ENCODE measurements at places on chromosomes 7 and 10. TPM values are rescaled to one million over a fixed set of nuclear protein-coding genes. Genes with fewer than 3 reads are reported as not detected.

DNA sequence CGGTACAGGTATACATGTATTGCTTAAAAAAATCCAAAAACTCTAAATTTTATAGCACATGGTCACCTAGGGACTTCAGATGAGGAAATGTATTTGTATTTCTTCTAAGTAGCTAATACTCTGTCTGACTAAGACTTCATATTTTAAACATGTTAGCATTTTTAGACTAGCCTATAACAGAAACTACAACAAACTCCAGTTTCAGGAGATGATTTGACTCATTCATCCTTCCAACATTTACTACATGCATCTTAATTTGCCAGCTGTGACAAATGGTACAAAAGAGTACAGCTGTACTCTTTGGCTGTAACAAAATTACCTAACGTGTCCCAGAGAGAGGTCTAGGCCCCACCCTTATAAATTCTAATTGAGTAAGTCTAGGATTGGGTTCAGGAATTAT is 22.2 kb downstream of the TMEM209 start:
- no peak overlapping the region for H3K27ac ChIP-seq
- H3K4me1 ChIP-seq, result no peaks in the 10 kb centered on the region
- peaks cover 19% of the 10 kb centered on the region for H3K36me3 ChIP-seq
- DNase-seq, result no peak
- no peaks in the 10 kb centered on the region for H3K27me3 ChIP-seq
- H3K4me3 ChIP-seq, result no peak overlapping the region

GRCh38 chr7:100602889-100603725 is 944 bp downstream of the PCOLCE start:
- no peaks in the 10 kb centered on the region for H3K36me3 ChIP-seq
- no peaks in the 10 kb centered on the region for H3K27me3 ChIP-seq
- H3K4me1 ChIP-seq, result peaks cover 20% of the 10 kb centered on the region

DNA sequence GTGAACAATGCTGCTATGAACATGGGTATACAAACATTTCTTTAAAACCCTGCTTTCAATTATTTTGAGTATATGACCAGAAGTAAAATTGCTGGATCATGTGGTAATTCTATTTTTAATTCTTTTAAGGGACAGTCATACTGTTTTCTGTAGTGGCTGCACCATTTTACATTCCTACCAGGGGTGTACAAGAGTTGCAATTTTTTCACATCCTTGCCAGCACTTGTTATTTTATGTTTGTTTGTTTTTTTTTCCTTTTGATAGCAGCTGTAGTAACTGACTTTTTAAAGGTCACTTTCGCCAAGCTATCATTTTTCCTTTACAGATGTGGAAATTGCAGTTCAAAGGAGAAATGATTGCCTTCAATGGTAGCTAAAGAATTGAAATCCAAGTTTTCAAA is 99.5 kb downstream of the GPR85 start:
- peaks cover 12% of the 10 kb centered on the region for H3K4me1 ChIP-seq
- H3K27me3 ChIP-seq, result no peaks in the 10 kb centered on the region
- no peak overlapping the region for H3K4me3 ChIP-seq
- DNase-seq, result no peak
- H3K36me3 ChIP-seq, result no peaks in the 10 kb centered on the region

DDC gene
- 57.1 TPM for polyA plus RNA-seq

DNA sequence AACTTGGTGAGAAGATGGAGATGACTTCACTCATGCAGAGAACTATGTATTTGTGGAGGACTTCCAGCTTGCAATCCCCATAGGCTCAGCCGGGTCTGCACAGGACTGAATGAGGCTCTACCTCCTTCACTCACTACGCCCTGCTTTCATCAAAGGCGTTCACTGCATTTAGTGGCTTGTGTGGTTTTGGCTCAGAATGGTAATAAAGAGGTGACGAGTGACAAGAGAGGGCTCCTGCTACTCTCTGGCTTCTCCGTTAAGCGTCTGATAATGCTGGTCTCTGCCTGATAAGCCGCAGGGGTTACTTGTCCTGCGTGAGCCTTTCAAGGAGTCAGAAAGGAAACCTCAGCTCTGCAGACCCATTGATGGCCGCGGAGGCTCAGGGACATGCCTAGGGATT is 343.4 kb downstream of the PRPF18 start:
- H3K4me1 ChIP-seq, result peaks cover 9% of the 10 kb centered on the region
- no peaks in the 10 kb centered on the region for H3K36me3 ChIP-seq
- H3K27ac ChIP-seq, result no peak overlapping the region
- H3K4me3 ChIP-seq, result no peak overlapping the region

- no peaks in the 10 kb centered on the region for H3K4me1 ChIP-seq
- H3K27me3 ChIP-seq, result no peaks in the 10 kb centered on the region
- H3K4me3 ChIP-seq, result no peak overlapping the region
- DNase-seq, result no peak
These were observed 38.1 kb upstream of the CCDC6 start for GRCh38 chr10:59944339-59944935.

DNA sequence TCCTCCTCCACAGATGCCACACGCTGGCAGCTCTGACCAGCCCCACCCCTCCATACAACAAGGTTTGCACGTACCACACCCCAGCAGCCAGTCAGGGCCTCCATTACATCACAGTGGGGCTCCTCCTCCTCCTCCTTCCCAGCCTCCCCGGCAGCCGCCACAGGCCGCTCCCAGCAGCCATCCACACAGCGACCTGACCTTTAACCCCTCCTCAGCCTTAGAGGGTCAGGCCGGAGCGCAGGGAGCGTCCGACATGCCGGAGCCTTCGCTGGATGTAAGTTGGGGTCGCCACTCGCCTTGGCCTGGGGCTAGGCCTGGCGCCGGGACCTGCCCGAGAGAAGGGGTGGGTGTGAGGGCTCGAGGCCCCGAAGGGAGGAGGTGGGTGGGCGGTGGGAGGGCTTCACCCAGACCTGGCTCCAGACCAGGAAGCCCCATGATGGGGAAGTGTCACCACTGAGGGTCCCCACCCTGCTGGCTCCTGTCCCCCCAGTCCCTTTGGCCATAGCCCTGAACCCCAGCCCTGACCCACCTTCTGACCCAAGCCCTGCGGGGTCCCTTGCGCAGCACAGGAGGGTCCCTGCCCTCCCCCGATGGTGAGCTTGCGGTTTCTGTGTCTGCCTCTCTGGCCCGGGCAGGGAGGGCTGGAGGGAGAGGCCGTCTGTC is 36.2 kb upstream of the PPIF start:
- no peak overlapping the region for H3K4me3 ChIP-seq
- H3K27me3 ChIP-seq, result no peaks in the 10 kb centered on the region
- H3K27ac ChIP-seq, result peak overlapping the region; percentile 50
- H3K4me1 ChIP-seq, result no peaks in the 10 kb centered on the region

GRCh38 chr7:129008645-129009414 is 46.1 kb downstream of the TNPO3 start:
- no peak overlapping the region for H3K4me3 ChIP-seq
- peaks cover 4% of the 10 kb centered on the region for H3K4me1 ChIP-seq
- no peak overlapping the region for H3K27ac ChIP-seq

LIPK gene
- polyA plus RNA-seq, result not detected

- peak overlapping the region; percentile 54 for H3K4me3 ChIP-seq
- no peaks in the 10 kb centered on the region for H3K27me3 ChIP-seq
- DNase-seq, result peak; percentile 77
- H3K36me3 ChIP-seq, result no peaks in the 10 kb centered on the region
- H3K4me1 ChIP-seq, result no peaks in the 10 kb centered on the region
These were observed 232.2 kb downstream of the DNAJB6 start for GRCh38 chr7:157568770-157569584.

DNA sequence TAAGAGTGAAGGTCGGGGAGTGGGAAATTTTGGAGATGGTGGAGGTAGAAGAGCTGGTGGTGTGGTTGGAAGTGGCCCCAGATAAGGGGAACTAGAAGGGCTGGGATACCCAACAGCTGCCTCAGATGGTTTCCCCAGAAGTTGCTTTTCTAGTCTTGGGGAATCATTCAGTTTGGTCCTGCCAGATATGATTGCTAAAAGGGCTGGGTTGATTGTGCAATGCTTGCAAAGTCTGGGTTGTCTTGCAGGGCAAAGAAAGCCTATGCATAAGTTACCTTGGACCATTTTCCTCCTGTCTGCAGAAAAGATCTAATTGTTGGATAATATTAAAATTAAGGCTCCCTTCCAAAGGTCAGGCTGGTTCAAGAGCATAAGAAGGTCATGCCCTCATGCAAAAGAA is 213.8 kb upstream of the ZNF804B start:
- no peaks in the 10 kb centered on the region for H3K4me1 ChIP-seq
- DNase-seq, result no peak
- H3K4me3 ChIP-seq, result no peak overlapping the region
- H3K36me3 ChIP-seq, result no peaks in the 10 kb centered on the region
- no peak overlapping the region for H3K27ac ChIP-seq

DNA sequence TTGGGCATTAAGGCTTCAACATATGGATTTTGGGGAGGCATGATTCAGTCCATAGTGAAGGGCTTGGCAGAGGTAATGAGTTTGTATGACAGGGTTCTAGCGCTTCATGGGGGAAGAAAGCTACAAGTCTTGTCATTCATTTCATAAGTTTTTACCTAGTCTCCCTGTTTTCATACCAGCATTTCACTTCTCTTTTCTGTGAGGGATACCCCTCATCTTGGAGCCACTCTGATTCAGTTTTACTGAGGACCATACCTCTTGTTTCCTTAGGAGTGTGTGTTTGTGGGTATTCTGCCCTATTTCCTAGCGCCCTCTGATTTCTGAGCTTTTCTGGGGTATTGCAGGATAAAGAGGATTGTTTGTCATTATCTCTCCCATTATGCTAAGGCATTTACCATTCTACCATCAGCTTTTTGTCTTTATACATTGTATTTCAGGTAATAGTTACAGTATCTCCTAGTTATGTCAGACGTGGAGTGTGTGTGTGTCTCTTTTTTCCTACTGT is 6.8 kb downstream of the RSBN1L start:
- H3K27ac ChIP-seq, result peak overlapping the region; percentile 100
- no peak overlapping the region for H3K4me3 ChIP-seq
- H3K36me3 ChIP-seq, result peaks cover 4% of the 10 kb centered on the region

Measured in sigmoid colon (tissue), 7 donors.